ENCODE measurements at places on chromosomes 4 and X. TPM values are rescaled to one million over a fixed set of nuclear protein-coding genes. Genes with fewer than 3 reads are reported as not detected.

DNA sequence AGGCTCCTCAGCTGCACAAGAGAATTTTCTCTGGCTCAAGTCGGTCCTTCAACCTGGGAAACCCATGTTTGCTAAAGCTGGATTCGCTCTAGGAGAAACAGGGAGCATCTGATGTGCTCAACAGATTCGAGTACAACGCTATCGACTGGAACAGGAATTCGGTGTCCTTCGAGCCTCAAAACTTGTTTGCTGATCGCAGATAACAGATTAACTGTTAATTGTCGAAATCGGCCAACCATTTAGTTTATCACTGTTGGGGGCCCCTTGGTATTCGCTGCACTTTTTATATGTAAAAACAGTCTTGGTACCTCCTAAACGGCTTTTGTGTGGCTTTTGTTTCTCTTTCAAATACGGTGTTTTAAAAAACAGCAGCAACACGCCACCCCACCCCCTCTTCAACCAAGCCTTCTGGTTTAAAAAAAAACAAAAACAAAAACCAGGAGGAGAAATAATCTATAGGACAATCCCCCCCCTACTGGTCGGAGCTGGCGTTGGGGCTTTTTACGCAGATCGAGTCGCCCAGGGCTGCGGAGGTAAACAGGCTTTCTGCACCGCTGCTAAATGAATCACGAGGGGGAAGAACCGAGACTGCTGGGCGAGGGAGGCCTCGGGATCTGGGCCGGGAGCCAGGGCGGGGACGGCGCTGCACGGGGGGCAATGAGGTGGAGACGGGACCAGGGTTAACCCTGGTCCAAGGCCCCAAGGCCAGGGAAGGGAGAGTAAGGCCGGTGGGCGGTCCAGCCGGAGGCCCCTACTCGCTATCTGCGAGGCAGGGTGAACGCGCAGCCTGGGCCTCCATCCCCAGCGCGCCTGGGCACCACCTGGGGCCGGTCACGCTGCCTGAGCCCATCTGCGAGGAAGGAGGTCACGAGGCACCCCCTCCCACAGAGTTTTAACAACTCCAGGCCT lies 71.7 kb upstream of the BCOR start:
- peaks cover 93% of the 10 kb centered on the region for H3K27me3 ChIP-seq
- peaks cover 22% of the 10 kb centered on the region for H3K4me1 ChIP-seq
- H3K4me3 ChIP-seq: no peak overlapping the region
- peak; percentile 66 for DNase-seq
- H3K36me3 ChIP-seq: no peaks in the 10 kb centered on the region
- H3K27ac ChIP-seq: peak overlapping the region; percentile 23

DNA sequence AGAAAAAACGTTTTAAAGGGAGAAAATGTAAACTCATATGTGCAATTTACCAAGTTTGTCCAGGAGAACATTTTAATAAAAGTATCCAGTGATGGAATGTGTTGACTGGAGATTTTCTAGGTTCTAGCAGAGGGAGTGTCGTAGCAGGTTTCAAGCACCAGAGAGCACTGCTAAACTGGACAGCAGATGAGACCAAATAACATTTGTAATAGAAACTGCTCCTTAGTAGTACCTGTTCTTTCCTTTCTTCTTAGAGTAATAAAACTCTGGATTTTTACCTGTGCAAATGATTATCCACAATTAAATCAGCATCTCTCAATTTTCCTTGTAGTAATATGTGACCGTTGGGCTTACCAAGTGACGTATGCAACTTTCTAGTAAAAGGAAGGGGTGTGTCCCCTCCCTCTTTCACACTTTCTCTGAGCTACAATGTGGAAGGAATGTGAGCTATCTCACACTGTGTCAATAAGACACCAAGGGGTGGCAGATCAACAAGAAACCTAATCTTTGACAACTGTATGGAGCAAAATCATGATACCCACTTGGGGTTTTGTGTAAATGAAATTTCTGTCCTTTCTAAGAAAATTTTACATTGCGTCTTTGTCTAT lies 9.5 kb downstream of the HPGDS start:
- no peaks in the 10 kb centered on the region for H3K4me1 ChIP-seq
- no peak overlapping the region for H3K4me3 ChIP-seq
- H3K27me3 ChIP-seq: no peaks in the 10 kb centered on the region
- DNase-seq: no peak

DNA sequence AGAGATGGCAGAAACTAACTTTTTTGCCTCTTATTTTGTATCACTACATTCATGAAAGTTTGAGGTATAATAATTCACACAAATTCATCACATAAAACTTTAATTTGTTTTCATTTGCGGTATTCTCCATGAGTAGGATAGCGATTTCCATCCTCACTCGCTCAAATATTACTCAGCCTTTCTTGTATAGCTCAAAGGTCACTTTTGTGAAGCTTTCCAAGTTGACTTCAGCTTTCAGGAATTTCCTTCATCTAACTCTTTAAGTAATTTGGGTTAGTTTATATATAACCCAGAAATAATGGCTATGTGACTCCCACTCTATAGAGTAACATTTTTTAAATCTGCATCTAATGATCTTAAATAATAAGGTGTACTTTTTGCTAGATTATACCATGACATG lies 314.4 kb downstream of the IL1RAPL1 start:
- no peak overlapping the region for H3K27ac ChIP-seq
- H3K27me3 ChIP-seq: no peaks in the 10 kb centered on the region
- no peaks in the 10 kb centered on the region for H3K4me1 ChIP-seq
- DNase-seq: no peak
- H3K36me3 ChIP-seq: no peaks in the 10 kb centered on the region
- H3K4me3 ChIP-seq: no peak overlapping the region

DNA sequence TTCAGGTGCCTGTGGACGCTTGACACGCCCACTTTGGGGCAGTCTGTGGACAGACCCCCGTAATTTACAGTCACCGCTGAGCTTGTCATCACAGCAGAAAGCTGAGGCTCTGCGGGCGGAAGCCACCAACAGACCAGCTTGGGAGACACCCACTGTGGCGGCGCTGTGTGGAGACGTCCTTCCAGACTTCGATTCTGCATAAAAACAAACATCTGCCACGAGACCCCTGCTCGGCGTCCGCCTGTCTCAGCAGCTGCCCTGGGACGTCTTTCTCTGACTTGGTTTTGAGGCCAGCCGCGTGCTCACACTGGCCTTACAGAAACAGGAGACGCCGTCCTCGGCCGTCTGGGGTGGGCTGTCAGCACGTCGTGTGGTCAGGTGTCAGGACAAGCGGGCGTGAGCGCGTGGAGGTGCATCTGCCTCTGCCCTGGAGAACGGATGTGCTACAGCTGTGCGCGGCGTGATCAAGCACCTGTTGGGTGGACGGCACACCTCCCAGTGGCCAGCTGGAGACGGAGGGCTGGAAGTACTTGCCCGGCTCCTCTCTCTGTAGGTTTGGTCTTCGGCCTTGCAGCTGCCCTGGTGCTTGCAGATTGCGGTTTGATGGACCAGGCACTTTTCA lies 37.5 kb downstream of the PIGG start:
- no peaks in the 10 kb centered on the region for H3K4me1 ChIP-seq
- H3K36me3 ChIP-seq: no peaks in the 10 kb centered on the region
- DNase-seq: no peak
- no peak overlapping the region for H3K27ac ChIP-seq
- no peak overlapping the region for H3K4me3 ChIP-seq
- H3K27me3 ChIP-seq: no peaks in the 10 kb centered on the region

Gene NSD2
- 27.0 TPM for total RNA-seq

Gene TRIML2
- total RNA-seq: not detected

All from psoas muscle (tissue), 8 donors.